Activated naive CD4-positive, alpha-beta T cell treated with Interleukin-2 at 50 U/mL for 16 hours (primary cell): ENCODE measurements at places on chromosomes 3 and 15.

GRCh38 chr3:113141543-113141942 lies 69.8 kb upstream of the BOC start:
- DNase-seq = no peak

- no peak for DNase-seq
These were observed 77.4 kb downstream of the SNRK start for GRCh38 chr3:43363621-43364266.

DNA sequence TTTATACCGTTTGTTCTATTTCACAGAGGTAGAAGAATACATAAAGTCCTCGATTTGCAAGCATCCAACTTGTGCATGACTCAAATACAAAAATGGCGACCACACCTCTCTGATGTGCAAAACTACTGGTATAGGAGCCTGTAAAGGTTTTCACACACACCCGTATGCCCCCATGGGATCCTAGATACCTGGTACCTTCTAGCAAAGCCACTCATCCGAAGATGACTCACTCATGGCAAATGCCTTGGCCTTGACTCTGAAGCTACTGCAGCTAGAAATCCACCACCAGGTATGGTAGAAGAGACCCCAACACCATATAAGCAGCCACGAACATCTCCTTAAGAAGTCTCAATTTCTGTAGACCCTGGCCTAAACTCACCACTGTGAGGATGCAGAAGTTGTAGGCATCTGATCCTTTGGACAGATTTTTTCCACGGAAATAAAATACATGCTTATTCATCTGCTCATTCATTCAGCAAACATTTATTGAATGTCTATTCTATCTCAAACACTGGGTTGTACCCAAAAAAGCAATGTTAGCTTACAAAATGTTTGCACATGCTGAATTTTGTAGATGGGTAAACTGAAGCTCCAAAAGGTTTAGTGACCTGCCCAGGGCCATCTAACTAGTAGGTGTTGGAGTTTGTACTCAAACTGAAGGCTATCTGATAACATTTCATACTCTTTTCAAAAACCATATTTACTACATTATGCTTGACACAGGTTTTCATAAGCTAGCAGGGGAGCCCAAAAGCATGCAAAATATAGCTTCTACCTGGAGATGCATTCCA lies 158.8 kb downstream of the RORA start:
- DNase-seq = no peak

- no peak for DNase-seq
These were observed 9.9 kb downstream of the ALDH1A3 start for GRCh38 chr15:100889385-100890050.

DNA sequence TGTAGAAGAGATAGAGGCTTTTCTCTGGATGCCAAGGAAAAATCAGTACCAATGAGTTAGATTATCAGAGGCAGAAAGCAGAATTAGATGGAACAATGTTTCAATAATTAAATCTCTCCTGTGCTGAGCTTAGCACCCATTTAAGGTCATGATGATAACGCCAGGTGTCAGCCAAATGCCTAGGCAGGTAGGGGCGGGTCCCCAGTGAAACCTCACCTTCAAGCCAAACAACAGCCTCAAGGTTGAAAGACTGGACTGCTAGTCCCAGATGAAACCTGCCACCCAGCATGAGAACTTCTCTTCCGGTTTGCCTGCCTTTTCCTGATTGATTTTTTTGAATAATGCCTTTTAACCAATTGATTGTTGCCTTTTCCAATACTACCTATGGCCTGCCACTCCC lies 363.0 kb downstream of the PLOD2 start:
- no peak for DNase-seq

- DNase-seq = peak; percentile 0
These were observed 7.3 kb upstream of the EHD4 start for GRCh38 chr15:41979493-41980266.

GRCh38 chr15:39125904-39126303 lies 455.0 kb upstream of the THBS1 start:
- DNase-seq = peak; percentile 16

- DNase-seq = no peak
These were observed 18.1 kb upstream of the OR5AC2 start for GRCh38 chr3:98068824-98069223.

DNA sequence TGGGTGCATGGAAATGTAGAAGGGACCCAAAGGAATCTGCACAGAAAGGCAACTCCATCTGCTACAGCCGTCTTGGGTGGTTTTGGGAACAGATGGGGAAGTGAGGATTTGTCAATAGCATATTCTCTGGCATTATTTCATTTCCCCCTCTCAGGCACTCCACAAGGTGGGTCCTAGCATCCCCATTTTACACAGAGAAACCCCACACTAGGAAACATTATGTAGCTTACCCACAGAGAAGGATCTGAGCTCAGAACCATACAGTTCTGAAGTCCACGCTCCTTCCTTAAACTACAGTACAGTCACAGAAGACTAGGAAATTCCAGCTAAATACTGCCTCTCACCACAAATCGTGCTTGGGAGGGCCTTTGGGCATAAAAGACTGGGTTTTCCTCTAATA lies 61.2 kb upstream of the CTNNB1 start:
- DNase-seq = no peak

- DNase-seq = no peak
These were observed 61.3 kb downstream of the TBL1XR1 start for GRCh38 chr3:177135841-177136492.

- DNase-seq = peak; percentile 16
These were observed 21.9 kb downstream of the LTF start for GRCh38 chr3:46442576-46443530.

DNA sequence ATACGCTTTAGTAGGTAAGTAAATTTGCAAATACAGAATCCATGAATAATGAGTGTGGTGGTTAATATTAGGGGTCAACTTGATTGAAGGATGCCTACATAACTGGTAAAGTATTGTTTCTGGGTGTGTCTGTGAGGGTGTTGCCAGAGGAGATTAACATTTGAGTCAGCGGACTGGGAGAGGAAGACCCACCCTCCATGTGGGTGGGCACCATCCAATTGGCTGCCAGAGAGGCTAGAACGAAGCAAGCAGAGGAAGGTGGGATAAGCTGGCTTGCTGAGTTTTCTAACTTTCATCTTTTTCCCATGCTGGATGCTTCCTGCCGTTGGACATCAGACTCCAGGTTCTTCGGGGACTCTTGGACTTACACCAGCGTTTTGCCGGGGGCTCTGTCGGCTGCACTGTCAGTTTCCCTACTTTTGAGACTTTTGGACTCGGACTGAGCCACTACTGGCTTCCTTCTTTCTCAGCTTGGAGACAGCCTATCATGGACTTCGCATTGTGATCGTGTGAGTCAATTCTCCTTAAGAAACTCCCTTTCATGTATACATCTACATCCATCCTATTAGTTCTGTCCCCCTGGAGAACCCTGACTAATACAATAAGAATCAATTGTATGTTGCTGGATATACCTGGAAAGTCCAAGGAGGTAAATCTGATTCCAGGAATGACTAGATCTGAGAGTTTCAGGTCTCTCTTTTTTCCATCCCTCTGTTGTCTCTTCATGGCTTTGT lies 25.8 kb upstream of the NEDD4 start:
- no peak for DNase-seq

- peak; percentile 59 for DNase-seq
These were observed at the start of gene OCA2 for GRCh38 chr15:28098766-28099554. TSS of gene OCA2 (minus strand) at chr15:28099315. CDS start at chr15:28081874, 17,441 bp downstream.
